Epithelial cell of prostate (primary cell): ENCODE measurements at places on chromosomes 6 and 20.

- DNase-seq: no peak
Observed at GRCh38 chr6:116840091-116840490, 11.2 kb upstream of the GPRC6A start.

GRCh38 chr6:17156112-17156921, 54.5 kb downstream of the STMND1 start:
- no peak for DNase-seq

DNA sequence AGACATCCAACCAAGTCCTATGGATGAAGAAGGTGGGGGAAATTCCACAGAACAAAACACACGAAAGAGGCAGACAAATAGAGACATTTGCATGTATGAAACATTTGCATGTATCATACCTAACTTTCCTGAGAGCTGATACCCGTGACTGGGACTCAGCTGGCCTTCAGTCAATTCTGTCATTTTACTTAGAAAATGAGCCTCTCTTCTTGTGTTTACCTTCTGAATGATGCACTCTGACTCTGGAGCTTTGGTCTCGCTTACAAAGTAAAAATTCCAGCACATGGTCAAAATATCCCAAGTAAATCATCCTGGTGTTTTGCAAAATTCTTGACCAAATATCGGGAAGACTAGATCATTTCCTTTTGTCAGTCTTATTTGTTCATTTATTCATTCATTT, 46.9 kb downstream of the MMUT start:
- no peak for DNase-seq

DNA sequence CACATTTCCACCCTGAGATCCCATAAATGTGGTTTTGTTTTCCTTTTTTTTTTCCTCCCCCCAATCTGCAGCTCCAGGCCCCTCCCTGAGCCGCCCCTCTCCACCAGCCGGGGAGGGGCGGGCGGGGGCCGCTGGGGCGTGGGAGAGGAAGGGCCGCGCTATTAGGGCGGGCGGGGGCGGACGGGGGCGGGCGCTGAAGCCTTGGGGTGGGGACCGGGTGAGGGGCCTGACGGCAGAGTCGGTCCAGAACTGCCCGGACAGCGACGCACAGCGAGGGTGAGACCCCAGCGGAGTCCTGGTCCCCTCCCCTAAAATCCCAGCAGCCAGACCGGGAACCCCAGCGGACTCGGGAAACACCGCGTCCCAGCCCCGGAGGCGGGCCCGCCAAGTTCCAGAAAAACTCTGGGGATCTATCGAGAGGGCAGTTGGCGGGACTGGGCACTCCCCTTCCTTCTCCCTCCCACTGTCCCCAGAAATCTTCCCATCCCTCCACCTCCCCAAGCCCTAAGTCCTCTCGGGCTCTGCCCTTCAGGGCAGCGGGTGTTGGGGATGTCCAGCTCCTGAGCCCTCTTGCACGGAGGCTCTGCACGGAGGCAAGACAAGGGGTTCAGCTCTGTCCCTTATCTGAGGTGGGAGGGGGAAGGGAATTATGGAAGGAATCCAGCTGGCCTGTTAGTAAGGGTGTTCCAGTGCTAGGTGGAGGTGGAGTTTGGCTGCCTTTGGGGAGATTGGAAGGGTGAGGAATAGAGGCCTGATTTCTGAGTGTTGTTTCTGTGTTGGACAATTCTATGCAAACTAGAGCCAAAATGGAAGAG, at the start of gene PRICKLE4:
PRICKLE4 (plus strand) TSS at position 232 of the 815 bp plus-strand sequence. CDS start 2,692 bp downstream, outside the sequence.
- no peak for DNase-seq

DNA sequence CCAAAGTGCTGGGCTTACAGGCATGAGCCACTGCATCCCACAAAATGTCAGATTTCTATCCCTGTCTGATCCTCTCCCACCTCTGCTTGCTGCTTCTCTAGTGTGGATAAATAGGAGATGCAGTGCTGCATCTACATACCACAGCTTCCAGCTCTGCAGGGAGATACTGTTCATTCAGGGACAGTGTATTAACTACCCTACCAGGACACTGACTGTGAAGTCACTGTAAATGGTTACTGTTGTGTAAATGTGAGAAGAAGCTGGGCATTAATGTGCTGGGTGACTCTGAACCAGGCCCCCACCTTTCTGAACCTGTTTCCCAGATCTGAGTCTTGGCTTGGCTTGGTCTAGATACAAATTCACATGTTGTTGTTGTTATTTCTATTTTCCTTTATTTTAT, 488.6 kb upstream of the SULF2 start:
- no peak for DNase-seq

GRCh38 chr20:63529180-63529860, 7.9 kb downstream of the PTK6 start:
- no peak for DNase-seq

- no peak for DNase-seq
Observed at GRCh38 chr6:25547797-25548196, 104.2 kb upstream of the SCGN start.
